ENCODE measurements at places on chromosomes 11 and 22.

GRCh38 chr22:32080904-32081303 is 37.8 kb downstream of the SLC5A1 start:
- no peak overlapping the region for H3K4me3 ChIP-seq
- peaks cover 7% of the 10 kb centered on the region for H3K36me3 ChIP-seq
- H3K27ac ChIP-seq, result no peak overlapping the region
- peaks cover 25% of the 10 kb centered on the region for H3K4me1 ChIP-seq

DNA sequence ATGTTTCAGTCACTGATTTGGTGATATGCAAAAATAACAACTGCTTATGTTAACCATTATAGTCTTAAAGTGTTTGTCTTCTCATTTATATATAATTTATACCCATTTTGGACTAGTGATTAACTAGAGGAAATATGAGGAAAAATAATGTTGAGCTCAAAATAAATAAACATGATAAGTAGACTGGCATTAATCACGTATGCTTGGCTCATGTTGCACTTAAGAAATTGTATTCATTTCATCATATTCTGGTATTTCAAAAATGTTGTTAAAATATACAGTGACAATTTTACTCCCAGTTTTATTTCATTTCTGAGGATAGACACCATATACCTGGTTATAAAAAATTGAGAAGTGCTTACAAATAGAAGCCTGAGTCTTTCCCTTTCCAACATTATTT is 3.8 kb upstream of the OR10D3 start:
- H3K27me3 ChIP-seq, result no peaks in the 10 kb centered on the region
- H3K4me1 ChIP-seq, result no peaks in the 10 kb centered on the region
- H3K27ac ChIP-seq, result no peak overlapping the region

DNA sequence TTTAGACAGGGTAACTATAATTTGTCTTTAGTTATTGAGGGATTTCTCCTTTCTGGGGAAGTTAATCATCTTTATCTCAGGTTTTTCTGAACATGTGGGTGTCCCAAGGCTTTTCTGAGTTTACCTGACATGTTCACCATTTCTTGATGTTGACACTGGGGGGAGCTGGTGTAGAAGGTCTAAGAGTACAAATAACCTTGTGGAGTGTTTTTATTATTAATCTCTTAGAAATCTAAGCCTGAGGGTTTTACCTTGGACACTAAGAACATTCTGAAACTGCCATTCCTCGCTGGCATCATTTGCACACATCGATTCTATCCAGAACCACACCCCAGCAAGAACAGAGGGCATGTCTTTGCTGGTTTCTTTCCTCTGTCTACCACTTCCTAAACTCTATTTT is 15.6 kb upstream of the C11orf91 start:
- no peaks in the 10 kb centered on the region for H3K27me3 ChIP-seq
- no peak for DNase-seq
- H3K36me3 ChIP-seq, result peaks cover 93% of the 10 kb centered on the region
- H3K4me1 ChIP-seq, result no peaks in the 10 kb centered on the region
- H3K27ac ChIP-seq, result peak overlapping the region; percentile 50

DNA sequence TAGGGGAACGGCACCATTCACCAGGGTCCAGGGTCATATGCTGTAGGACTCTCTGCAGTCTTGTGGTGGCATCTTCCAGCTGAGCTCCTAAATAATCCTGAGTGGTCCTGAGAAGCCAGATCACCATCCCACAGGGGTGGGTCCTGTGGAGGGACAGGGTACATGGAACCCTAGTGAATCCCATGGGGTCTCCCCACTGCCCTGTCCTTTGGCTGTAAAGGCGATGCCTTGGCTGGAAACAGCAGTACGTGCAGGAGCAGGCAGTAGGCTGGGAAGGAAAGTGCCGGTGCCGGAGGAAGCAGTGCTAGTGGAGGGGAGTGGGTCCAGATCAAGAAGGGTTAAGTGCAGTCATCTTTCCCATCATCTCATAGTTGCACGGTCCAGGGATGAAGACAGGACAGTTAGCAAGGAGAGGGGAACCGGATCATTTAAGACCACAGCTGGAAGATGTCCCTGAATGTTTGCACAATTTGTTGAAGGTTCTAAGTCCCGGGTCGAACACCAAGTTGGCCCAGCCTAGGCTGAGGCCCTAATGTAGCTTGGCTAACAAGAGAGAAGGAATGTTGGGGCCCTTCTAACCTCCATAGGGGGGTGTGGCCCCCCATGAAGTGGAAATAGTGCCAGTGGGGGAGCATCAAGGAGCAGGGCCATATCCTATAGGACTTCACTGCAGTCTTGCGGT is 18.1 kb downstream of the TSPAN32 start:
- H3K4me1 ChIP-seq, result no peaks in the 10 kb centered on the region
- no peaks in the 10 kb centered on the region for H3K36me3 ChIP-seq
- no peak for DNase-seq
- H3K27ac ChIP-seq, result no peak overlapping the region
- H3K27me3 ChIP-seq, result no peaks in the 10 kb centered on the region

- no peak overlapping the region for H3K27ac ChIP-seq
- no peaks in the 10 kb centered on the region for H3K27me3 ChIP-seq
- no peak for DNase-seq
- no peak overlapping the region for H3K4me3 ChIP-seq
- no peaks in the 10 kb centered on the region for H3K4me1 ChIP-seq
- H3K36me3 ChIP-seq, result no peaks in the 10 kb centered on the region
These were observed 352.5 kb upstream of the CCDC179 start for GRCh38 chr11:23212807-23213206.

DNA sequence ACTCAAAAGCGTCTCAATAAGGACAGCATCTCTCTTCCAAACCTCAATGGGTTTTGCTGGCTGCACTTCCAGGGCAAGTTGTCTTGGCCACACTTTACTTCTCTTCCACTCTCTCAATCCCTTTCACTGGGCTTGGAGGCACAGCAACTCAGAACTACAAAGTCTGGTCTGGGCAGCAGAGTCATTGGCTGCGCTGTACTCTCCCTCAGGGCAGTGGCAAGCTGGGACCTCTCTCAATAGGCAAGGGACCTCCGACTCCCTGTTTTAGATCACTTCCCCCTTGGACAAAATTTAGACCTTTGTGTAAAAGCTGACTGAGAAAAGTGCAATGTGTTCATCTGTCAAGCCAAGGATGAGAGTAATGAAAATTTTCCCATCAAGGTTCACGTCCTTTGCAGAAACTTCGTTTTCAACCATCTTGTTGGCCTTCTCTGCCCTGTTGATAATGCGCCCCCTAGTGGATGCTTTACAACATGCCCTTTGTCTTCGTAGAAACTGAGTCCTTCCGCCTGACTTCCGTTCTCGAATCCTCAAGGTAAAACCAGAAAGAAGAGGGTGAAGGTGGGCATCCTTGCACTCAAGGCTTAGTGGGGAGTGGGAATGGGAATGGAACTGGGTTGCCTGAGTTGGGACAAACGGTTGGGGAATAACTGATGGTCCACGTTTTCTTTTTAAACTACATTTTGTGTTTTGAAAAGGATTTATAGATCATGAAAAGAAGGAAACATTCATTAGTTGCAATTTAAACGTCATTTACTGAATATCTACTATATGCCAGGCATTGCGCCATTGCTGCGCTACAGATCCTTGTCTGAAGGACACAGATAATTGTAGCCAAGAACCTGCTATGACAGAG is 99.1 kb downstream of the CD44 start:
- H3K4me1 ChIP-seq, result no peaks in the 10 kb centered on the region
- H3K36me3 ChIP-seq, result no peaks in the 10 kb centered on the region
- DNase-seq, result no peak
- no peak overlapping the region for H3K27ac ChIP-seq
- H3K27me3 ChIP-seq, result no peaks in the 10 kb centered on the region

DNA sequence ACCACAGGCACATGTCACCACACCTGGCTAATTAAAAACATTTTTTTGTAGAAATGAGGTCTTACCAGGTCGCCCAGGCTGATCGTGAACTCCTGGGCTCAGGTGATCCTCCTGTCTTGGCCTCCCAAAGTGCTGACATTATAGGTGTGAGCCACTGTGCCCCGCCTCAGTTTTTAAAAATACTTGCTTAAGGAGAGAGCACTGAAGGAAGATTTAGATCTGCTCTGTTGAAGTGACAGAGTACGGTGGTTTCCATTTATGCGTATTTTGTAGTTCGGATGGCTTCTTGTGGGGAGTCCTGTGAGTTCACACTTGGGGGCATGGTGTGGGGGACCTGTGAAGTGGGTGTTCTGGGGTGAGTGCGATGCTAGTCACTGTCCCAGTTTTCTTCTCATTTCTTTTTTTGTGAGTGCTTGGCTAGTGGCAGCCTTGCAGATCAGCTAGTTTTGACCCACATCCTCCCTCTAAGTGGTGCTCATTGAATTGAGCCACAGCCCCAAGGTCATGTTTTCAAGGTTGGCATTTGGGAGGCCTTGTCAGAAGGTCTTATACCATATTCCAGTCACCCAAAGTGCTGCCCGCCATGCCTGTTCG is 31.5 kb downstream of the PTPRJ start:
- H3K4me1 ChIP-seq, result no peaks in the 10 kb centered on the region
- DNase-seq, result no peak
- H3K36me3 ChIP-seq, result no peaks in the 10 kb centered on the region
- H3K27ac ChIP-seq, result no peak overlapping the region

- H3K4me1 ChIP-seq, result no peaks in the 10 kb centered on the region
- no peaks in the 10 kb centered on the region for H3K36me3 ChIP-seq
- no peak overlapping the region for H3K27ac ChIP-seq
- no peak for DNase-seq
- H3K4me3 ChIP-seq, result no peak overlapping the region
These were observed 55.7 kb upstream of the PICALM start for GRCh38 chr11:86124251-86125233.

GRCh38 chr22:42939941-42940653 is 74.9 kb downstream of the PACSIN2 start:
- H3K36me3 ChIP-seq, result no peaks in the 10 kb centered on the region
- no peaks in the 10 kb centered on the region for H3K27me3 ChIP-seq
- peak overlapping the region; percentile 77 for H3K27ac ChIP-seq
- DNase-seq, result no peak
- no peak overlapping the region for H3K4me3 ChIP-seq
- H3K4me1 ChIP-seq, result no peaks in the 10 kb centered on the region

GRCh38 chr11:47020793-47021526 is 84.4 kb downstream of the CSTPP1 start:
- no peak overlapping the region for H3K27ac ChIP-seq
- no peaks in the 10 kb centered on the region for H3K36me3 ChIP-seq
- DNase-seq, result no peak
- H3K4me3 ChIP-seq, result no peak overlapping the region
- H3K4me1 ChIP-seq, result no peaks in the 10 kb centered on the region

DNA sequence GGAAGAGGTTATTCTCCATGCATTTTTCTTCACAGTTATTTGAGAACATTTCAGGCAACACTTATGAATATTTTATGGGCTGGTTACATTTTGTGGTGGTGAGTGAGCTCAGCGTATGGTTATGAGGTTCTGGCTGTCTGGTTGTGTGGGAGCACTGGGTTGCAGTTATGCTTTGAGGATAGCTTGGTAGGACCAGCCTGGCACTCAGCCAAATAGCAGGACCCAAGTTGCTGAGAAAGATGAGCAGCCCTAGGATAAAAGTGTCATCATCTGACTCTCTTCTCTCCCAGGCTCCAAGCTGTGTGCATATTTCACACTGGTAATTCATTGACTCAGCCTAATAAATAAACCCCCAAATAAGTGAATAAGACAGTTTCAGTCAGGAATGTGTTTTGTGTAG is 8.1 kb upstream of the SRSF8 start:
- DNase-seq, result no peak
- no peak overlapping the region for H3K4me3 ChIP-seq
- H3K27me3 ChIP-seq, result no peaks in the 10 kb centered on the region

- H3K27me3 ChIP-seq, result no peaks in the 10 kb centered on the region
- H3K27ac ChIP-seq, result peak within 1 kb of the TSS; percentile 94
- peak within 1 kb of the TSS; percentile 59 for H3K4me3 ChIP-seq
- peak; percentile 95 for DNase-seq
These were observed at the start of gene MIF for GRCh38 chr22:23893945-23894709. Gene MIF (plus strand): TSS chr22:23894383. CDS start chr22:23894475, 92 bp downstream.

DNA sequence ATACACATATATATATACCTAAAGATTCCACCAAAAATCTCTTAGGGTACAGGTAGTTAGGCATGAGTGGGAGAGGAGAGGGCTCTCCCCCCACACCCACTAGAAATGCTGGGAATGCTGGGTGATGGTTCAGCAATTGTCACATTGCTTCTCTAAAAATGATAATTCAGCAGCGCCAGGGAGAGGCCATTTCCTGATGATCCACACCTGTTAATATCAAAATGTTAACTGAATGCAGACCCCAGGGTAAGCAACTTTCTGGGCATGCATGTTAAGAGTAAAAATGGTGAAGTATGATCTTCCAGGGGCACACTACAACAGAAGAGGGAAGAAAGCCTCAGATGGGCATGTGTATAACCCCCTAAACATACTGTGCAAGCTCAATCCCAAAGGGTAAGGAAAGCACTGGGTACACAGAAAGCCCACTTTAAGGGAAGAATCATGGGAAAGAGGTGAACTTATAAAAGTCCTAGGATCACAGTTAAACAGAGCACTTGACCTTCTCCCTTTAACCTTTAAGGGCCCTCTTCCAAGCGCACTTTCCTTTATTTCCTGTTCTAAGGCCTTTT is 67.6 kb upstream of the GNAZ start:
- no peak overlapping the region for H3K27ac ChIP-seq
- no peak overlapping the region for H3K4me3 ChIP-seq
- H3K36me3 ChIP-seq, result no peaks in the 10 kb centered on the region
- H3K27me3 ChIP-seq, result no peaks in the 10 kb centered on the region
- no peak for DNase-seq

DNA sequence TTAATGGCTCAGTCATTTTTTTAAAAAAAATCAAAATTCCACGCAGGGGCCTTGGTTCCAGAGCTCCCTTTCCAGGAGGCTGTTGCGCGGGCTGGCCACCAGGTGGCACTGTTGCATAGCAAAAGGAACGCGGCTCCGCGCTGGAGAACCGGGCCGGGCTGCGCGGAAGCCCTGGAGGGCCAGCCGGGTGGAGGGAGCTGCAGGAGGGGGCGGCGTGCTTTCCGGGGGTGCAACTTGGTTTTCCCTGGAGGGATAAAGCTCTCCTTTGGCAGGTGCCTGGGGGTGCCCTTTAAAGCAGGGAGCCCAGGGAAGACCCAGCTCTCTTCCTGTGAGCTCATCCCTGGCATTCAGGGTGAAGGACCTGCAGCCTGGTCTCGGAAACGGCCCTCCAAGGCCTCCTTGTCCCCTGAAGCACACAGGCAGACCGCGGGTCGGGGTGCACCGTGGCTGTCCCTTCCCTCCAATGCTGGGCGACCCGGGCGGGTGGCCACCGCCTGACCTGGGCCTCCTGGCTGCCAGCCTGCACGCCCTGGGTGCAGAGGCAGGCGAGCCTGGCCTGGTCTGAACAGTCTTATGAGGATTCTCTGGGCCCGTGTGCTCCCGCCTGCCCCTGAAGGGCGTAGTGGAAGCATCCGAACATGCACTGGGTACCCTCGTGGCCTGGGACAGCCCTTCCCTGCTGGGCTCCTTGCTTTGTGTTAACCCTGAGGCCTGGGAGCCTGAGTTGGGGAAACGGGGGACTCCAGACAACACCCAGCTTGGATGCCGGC is 23.4 kb downstream of the KRTAP5-5 start:
- peak; percentile 72 for DNase-seq
- no peaks in the 10 kb centered on the region for H3K27me3 ChIP-seq
- H3K36me3 ChIP-seq, result no peaks in the 10 kb centered on the region

DNA sequence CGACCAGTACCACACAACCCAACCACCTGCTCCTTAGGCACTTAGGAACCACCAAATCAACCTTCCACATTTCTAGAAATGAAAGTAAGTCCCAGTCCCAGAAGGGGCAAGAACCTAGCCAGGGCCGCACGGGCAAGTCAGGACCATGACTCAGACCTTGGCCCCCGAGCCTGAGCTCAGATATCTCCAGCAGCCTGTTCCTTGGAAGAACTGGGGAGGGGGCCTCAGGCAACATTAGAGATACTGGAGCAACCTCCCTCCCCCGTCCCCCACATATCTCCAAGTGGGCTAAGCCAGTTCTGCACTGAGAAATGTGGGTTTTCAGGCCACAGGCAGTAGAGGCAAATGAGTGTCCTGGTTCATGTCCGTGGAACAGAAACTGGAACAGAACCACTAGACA is 7.7 kb downstream of the ARAP1 start:
- H3K27ac ChIP-seq, result no peak overlapping the region
- no peaks in the 10 kb centered on the region for H3K36me3 ChIP-seq
- peaks cover 45% of the 10 kb centered on the region for H3K4me1 ChIP-seq

All from right atrium auricular region (tissue), 2 donors.